ENCODE measurements at places on chromosomes 13 and 19. TPM values are rescaled to one million over a fixed set of nuclear protein-coding genes. Genes with fewer than 3 reads are reported as not detected.
A peak's percentile ranks its signal among the peaks of the same experiment; 100 is the strongest.

- DNase-seq = no peak
These were observed 102.7 kb upstream of the POSTN start for GRCh38 chr13:37701306-37701705.

DNA sequence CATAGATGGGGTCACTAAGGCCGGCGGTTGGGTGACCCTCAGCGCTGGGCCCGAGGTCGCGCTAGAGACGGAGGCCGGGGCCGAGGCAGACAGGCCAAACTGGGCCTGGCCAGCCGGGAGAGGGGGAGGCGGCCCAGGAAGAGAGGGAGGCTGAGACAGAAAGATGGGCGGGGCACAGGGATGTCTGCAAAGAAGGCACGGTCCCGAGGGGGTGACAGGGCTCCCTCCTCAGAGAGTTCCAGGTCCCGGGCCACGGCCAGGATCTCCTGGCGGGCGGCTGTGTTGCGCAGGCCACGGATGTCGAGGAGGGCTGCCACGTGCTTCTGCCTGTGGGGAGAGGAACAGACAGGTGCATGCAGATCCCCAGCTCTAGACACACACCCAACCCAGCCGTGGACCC, 32.2 kb downstream of the EXOC3L2 start:
- DNase-seq = no peak

GRCh38 chr13:112144616-112145550, 77.9 kb downstream of the SOX1 start:
- no peak for DNase-seq

The PRTN3 gene
- total RNA-seq = not detected

DNA sequence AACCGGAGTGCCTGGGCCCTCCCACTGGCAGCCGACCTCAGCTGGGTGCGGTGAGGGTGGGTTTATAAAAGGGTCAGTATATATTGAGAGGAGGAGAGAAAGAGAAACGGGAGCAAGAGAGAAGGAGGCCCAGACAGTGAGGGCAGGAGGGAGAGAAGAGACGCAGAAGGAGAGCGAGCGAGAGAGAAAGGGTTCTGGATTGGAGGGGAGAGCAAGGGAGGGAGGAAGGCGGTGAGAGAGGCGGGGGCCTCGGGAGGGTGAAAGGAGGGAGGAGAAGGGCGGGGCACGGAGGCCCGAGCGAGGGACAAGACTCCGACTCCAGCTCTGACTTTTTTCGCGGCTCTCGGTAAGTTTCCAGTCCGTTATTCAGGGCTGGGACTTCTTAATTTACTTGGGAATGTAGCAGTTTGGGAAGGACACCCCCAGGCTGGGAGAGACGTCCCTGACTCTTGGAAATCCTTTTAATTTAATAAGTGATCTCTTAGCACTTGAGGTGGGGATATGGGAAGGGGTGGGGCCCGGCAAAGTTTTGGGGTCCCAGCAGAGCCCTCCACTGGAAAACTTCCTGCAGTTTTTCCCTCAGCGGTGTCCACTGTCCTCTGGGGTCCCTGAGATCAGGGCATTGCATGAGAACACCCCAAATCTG, at the start of gene EMP3:
Gene EMP3, plus strand, starts transcription at position 288 of the 646 bp plus-strand sequence. CDS start 1,293 bp downstream, outside the sequence.
- DNase-seq = peak; percentile 80

The RGL3 gene
- total RNA-seq = 23.9 TPM

DNA sequence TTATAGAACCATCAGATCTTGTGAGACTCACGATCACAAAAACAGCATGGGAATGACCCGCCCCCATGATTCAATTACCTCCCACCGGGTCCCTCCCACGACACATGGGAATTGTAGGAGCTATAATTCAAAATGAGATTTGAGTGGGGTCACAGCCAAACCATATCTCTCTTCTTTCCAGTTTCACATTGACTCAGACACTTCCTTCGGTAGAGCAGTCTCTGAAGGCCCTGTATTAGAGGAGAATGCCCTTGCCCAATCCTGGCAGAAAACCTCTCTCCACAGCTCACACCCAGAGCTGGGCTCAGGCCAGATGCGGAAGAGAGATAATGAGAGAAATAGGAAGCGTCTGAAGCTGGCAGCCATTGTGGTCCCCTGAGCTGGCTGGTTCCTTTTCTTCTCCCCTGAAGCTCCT, 72.4 kb upstream of the CLDN10 start:
- DNase-seq = peak; percentile 17

GRCh38 chr19:32789429-32789828, 69.9 kb downstream of the TDRD12 start:
- DNase-seq = no peak

The LENG9 gene
- 17.1 TPM for total RNA-seq

- DNase-seq = no peak
These were observed 11.8 kb upstream of the HMGB1 start for GRCh38 chr13:30477346-30478195.

The IL11 gene
- 0.31 TPM for total RNA-seq

DNA sequence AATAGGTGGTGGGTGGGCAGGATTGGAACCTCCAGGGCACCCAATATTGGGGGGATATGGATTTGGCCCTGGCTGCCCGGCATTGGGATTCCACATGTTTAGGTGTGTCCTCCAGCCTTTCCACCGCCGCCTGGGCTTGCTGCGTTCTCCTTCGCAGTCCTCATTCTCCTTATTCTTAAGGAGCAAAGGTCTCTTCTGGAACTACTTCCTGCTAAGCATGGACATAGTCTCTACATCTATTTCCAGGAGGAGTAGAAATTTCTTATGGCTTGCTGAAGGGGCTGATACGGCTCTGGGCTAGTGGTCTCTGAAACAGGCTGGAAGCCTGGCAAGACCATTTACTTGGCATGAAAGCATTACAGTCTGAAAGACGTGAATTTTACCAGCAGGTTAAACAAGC, 9.2 kb upstream of the FCGBP start:
- peak; percentile 70 for DNase-seq

The VAV1 gene
- 8.2 TPM for total RNA-seq

The LGALS7 gene
- total RNA-seq = not detected

DNA sequence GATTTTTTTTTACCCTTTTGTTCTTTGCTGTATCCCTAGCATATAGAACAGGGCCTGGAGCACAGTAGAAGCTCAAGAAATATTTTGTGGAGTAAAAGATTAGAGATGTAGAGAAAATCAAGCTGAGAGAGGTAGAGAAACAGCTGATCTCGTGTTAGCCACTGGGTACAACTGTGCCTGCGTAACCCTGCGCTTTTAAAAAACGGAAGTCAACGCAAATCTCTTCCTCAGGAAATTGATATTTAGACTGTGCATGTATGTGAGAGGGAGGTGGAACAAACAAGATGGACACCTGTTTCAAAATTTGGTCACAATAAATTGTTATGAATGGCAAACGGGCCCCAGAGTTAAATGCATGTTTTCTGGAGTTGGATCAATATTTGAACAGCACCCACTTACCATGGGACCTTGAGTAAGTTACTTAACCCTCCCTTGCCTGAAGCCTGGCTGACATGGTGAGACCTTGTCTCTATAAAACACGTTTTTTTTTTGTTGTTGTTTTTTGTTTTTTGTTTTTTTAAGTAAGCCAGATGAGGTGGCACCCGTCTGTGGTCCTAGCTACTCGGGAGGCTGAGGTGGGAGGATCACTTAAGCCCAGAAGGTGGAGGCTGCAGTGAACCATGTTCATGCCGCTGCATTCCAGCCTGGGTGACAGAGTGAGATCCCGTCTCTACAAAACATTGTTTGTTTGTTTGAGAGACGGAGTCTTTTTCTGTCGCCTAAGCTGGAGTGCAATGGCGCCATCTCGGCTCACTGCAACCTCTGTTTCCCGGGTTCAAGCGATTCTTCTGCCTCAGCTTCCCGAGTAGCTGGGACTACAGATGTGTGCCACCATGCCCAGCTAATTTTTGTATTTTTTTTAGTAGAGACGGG, 3.3 kb upstream of the EPOR start:
- DNase-seq = no peak

- no peak for DNase-seq
These were observed 71.0 kb downstream of the ITGBL1 start for GRCh38 chr13:101523154-101524131.

DNA sequence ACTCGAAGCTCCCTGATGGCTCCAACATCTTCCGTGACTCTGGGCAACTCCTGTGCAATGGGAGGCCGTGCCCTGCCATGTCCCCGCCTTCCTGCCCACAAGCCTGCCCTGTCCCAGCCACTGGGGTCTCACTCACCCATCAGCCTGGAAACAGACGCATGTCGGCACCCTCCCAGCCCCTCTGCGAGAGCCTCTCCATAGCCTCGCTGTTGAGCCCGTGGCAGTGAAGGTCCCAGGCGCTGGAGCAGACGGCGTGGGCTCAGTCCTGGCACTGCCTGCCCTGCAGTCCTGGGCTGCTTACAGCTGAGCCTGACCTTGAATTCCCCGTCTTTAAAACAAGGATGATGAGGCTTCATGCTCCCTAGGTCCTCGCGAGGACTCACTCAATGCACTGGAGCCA, 37.0 kb downstream of the MCF2L start:
- DNase-seq = no peak

DNA sequence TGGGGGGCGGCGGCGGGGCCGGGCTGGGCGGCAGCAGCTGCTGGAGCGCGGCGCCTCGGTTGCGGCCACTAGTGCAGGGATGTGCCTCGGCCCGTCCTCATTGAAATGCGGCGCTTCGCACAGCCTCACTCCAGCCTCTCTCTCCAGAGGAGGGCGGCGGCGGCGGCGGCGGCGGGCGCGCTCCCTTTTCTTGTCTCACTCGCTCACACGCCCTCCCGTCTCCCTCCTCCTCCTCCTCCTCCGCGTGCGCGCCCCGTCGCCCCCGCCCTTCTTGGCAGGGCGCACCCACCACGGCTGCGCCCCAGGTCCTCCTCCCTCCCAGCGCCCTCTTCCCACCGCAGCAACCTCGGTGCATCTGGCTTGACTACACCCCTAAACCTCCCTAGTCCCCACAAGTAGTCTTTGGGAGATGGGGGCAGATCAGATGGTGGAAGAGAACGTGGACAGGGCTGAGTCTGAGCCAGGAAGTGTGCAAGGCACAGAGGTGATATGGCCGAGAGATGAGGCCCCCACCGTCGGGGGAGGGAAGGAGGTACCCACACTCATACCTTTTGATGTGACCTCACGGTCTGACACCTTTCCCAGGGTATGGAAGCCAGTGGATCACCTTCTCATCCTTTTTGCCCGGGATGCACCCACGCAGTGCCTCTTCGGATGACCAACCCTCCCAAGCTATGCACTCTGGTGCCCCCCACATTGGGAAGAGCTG, at the start of gene DCLK1:
Gene DCLK1, minus strand, starts transcription at position 161 of the 709 bp plus-strand sequence.
- DNase-seq = peak; percentile 35

DNA sequence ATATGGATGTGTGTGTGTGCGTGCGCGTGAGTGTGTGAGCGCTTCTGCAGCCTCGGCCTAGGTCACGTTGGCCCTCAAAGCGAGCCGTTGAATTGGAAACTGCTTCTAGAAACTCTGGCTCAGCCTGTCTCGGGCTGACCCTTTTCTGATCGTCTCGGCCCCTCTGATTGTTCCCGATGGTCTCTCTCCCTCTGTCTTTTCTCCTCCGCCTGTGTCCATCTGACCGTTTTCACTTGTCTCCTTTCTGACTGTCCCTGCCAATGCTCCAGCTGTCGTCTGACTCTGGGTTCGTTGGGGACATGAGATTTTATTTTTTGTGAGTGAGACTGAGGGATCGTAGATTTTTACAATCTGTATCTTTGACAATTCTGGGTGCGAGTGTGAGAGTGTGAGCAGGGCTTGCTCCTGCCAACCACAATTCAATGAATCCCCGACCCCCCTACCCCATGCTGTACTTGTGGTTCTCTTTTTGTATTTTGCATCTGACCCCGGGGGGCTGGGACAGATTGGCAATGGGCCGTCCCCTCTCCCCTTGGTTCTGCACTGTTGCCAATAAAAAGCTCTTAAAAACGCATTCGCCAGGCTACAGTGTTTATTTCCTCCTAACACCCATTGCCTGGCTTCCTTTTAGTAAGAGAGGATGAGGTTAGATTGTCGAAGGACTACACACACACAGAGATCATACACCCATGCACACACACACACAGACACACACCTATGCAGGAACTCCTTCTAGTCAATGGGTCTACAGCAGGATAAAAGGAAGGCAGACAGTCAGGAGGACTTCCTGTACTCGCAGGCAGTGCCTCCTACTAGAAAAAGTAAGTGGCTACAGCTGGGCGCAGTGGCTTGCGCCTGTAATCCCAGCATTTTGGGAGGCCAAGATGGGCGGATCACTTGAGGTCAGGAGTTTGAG, 7.1 kb downstream of the FOSB start:
- no peak for DNase-seq

The CYP2A6 gene
- total RNA-seq = not detected

- DNase-seq = no peak
These were observed 3.9 kb upstream of the LRRC63 start for GRCh38 chr13:46207828-46208227.

The PINLYP gene
- 1.6 TPM for total RNA-seq

GRCh38 chr19:10408511-10409283, 5.4 kb upstream of the CDC37 start:
- DNase-seq = no peak

The SYNE4 gene
- 9.0 TPM for total RNA-seq

- DNase-seq = no peak
These were observed at the start of gene UPK1A for GRCh38 chr19:35666251-35666913. Gene UPK1A, plus strand, starts transcription at chr19:35666517. Its CDS starts 296 bp downstream, at chr19:35666813.

Data from left colon (tissue), 2 donors.